ENCODE measurements at places on chromosomes 2 and 18.

DNA sequence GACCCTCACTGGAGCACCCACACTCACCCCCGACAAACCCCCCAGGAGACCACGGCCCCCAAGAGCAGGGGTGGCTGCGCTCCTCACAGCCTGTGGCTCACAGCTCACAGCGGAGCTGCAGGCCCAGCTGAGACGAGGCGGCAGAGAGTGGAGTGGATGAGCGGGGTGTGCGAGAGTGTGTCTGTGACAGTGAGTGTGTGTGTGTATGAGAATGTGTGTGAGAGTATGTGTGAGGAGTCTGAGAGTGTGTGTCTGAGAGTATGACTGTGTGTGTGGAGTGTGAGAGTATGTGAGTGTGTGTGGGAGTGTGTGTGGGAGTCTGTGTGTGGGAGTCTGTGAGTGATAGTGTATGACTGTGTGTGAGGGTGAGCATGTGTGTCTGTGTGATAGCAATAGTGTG lies 55.3 kb upstream of the ID2 start:
- no peak for DNase-seq

GRCh38 chr2:66851449-66851872 lies 416.5 kb downstream of the MEIS1 start:
- no peak for DNase-seq

DNA sequence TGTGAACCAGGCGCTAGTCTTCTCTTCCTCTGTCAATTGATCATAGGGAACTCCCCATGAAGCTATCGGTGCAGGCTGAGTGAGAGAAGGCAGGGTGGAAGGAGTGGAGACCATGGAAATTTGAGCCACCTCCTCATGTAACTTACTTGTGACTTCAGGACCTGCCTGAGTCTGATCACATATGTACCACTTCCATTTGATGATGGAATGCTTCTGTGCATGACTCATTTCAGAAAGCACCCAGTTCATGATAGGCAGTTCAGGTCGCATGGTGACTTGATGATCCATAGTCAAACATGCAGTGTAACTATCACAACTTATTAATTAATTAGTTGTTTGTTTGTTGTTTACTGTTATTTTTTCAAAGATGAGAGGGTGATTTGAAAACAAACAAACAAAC lies 1296.7 kb downstream of the SUCLG1 start:
- no peak for DNase-seq

DNA sequence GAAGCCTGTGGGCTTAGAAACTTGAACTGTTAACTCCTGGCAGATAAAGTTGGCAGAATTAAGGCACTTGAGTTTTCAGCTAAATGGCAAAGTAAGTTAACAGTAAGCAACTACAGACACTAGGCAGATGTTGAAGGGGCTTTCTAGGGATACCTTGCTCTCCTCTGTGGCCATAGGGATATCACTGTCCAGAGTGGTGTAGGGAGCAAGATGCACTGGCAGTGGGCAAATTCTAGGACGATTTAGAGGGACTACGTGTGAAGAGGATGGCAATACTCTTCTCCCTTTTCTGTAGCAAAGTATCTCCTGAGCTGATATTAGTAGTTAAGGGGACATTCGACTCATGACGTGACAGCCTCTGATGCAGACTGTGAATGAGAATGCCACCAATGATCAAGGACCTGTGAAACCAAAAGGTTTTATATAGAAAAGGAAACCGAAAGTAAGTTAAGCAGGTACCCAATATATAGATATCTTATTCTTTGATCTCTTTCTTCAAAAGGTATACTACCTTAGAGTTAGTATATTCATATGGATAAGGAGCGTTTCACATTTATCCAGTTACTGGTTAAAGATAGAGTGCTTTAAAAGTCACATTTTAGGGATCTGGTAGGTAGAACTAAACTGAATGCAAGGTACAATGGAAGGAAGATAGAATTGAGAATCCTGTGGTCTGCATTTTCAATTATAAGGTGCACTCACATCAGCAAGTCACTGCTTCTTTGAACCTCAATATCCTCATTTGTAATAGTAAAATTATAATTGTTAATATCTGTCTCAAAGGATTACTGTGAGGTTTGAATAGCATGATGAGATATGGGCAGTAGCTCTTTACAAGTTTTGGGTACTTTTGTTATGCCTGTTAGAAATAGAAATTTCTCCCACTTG lies 106.4 kb downstream of the KCNH7 start:
- no peak for DNase-seq

GRCh38 chr18:68648191-68648590 lies 66.7 kb downstream of the TMX3 start:
- DNase-seq: no peak

GRCh38 chr2:100213595-100213994 lies 71.2 kb upstream of the AFF3 start:
- DNase-seq: no peak

DNA sequence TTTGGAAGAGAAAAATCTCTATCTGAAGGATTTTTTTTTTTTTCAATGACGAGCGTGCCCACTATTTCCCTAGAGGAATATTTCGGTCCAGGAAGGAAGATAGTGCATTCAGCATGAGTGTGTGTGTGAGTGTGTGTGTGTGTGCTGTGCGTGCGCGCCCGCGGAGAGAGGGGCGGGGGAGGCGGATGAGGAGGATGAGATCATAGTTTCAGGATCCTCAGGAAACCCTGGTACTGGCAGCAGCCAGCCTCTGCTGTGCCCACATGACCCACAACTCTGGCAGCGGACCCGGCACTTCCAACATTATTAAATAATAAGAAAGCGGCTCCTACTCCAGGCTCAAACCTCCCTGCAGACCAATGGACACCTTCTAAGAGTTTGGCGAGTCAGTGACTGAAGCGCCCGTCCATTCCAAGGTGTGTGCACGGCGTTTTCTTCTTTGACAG lies 217.0 kb upstream of the DTNA start:
- DNase-seq: no peak

GRCh38 chr2:176132205-176133171 lies 3.0 kb downstream of the HOXD8 start:
- DNase-seq: no peak

DNA sequence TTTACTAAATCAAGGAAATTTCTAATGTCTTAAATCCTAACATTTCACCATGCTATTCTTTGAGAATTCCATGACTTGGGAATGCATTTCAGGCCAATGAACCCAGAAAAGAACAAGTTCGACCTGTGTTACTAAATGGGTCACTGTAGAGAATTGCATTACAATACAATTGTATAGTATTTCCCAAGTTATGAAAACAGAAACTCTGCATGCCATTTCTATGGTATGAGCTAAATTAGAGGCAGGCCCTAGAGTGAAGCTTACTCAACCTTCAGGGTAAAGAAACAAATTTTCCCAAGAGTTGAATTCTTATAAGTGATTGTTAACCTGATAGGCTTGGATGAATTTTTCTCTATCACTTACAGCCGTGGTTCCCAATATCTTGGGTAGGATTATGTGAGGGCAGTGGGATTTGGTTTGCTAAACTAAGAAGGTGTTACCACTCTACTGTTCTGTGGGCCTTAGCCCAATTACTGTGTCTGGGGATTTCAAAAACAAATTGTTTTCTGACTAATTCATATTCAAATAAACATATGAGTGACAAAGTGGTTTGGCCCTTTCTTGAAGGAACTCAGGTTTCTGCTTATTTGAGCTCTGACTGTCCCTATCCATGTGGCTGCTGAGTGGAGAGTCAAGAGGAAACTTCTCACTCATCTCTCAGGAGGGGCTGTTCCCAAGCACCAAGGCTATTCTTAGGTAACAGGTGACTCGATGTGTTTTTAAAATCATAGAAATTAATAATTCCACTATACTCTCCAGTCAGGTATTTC lies 11.2 kb upstream of the SERPINB7 start:
- no peak for DNase-seq

DNA sequence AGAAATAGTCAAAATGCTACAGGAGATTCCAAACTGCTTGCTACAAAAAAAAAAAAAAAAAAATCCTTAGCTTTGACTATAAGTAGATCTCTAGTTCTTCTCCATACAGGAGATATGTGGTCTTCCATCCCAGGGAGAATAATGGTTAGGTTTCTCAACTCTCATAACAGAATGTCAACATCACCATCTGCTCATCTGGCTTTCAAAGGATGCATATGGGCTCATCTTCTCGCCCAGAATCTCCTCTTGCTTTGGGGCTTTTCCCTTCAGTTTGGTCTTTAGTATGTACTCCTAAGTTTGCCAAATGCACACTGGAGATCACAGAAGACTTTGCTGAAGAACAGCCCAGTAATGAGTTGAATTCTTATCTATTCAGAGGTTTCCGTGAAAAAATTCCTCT lies 240.7 kb downstream of the NRXN1 start:
- no peak for DNase-seq

GRCh38 chr2:43333656-43334144 lies 107.3 kb upstream of the ZFP36L2 start:
- peak; percentile 66 for DNase-seq

GRCh38 chr2:217934321-217935131 lies 68.3 kb downstream of the TNS1 start:
- peak; percentile 68 for DNase-seq

DNA sequence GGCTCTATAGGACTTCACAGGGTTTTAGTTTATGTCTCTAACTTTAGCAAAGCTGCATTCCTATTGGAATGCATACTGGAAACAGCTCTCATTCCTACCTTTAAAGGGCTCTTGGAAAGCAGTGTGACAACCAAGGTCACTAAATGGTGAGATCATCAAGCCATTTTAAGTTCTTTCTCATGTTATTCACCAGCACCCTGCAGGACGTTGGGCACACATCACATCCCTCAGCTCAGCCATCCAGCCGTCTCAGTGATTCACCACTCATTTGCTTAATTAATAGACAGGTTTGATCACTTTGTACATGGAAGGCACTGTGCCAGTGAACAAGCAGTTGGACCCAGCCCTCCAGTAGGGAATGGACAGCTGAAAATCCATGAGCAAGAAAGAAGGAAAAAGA lies 32.2 kb upstream of the RBM44 start:
- no peak for DNase-seq

- no peak for DNase-seq
Observed at GRCh38 chr18:74023220-74023619, 124.4 kb downstream of the FBXO15 start.

DNA sequence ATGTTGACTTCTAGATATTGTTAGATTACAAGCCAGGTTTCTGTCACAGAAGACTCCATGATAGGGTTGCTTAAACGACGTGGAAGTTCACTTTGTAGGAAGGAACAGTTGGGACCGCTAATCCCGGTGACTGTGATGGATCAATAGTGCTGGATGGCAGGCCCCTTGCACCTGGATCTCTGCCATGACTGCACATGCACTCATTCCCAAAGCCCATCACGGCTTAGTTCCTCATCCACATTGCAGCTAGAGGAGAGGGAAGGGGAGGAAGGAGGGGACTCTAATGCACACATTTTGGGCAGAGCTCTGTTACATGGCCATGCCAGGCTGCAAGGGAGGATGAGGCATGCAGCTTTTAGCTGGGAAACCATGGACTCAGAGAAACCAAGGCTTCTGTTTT lies 773.7 kb upstream of the RAB6C start:
- no peak for DNase-seq

- no peak for DNase-seq
Observed at GRCh38 chr2:236211296-236211695, 43.1 kb upstream of the GBX2 start.

- DNase-seq: no peak
Observed at GRCh38 chr2:189439342-189439741, 1.9 kb upstream of the WDR75 start.

DNA sequence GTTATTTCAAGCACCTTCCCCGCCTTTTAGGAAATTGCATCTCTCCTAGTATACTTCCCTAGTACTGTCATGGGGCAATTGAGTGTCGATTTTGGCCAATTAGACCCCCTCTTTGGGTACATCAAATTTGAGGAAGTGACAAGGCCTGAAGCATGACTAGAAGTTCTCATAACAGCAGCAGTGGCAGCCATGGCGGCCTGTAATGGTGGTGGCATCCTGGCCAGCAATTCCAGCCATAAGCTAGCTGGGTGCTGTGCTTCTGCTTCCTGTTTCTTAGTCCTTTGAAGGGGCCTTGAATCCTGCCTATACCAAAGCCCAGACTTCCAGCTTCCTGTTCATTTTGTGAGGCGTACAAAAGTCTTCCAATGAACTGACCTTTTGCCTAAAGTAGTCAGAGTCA lies 523.1 kb downstream of the PLCL1 start:
- DNase-seq: no peak

- DNase-seq: no peak
Observed at GRCh38 chr2:46225730-46226129, 71.5 kb upstream of the EPAS1 start.

GRCh38 chr2:108297436-108298141 lies 8.9 kb downstream of the SULT1C2 start:
- DNase-seq: no peak

- no peak for DNase-seq
Observed at GRCh38 chr2:29253-29652, 17.1 kb downstream of the FAM110C start.

DNA sequence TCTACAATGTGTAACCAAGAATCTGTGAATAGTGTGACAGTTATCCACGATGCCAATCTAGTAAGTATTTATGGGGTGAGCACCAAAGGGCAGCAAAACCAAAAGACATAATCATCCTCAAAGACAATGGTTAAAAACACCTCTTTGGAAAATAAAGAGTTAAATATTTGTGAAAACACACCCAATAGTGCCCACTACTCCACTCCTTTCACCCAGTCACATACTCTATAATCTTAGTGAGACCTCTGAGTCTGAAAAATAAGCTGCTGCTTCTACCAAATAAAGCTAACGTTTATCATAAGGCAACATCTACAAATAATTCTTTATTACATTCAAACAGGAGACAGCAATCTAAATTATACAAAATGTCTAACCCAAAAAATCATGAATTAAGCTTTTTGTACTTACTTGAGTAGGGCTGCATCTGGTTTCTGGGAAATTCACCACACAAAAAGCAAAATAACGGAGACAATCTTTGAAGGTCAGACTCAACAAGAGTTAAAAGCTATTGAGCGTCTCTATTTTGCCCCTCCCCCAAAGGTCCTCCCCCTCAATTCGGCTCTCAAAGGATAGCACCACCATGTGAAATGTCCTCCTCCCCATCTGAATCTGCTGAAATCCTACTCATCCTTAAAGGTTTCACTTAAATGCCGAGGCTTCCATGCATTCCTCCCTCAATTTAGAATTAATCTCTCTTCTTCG lies 2.0 kb downstream of the RAPH1 start:
- no peak for DNase-seq

DNA sequence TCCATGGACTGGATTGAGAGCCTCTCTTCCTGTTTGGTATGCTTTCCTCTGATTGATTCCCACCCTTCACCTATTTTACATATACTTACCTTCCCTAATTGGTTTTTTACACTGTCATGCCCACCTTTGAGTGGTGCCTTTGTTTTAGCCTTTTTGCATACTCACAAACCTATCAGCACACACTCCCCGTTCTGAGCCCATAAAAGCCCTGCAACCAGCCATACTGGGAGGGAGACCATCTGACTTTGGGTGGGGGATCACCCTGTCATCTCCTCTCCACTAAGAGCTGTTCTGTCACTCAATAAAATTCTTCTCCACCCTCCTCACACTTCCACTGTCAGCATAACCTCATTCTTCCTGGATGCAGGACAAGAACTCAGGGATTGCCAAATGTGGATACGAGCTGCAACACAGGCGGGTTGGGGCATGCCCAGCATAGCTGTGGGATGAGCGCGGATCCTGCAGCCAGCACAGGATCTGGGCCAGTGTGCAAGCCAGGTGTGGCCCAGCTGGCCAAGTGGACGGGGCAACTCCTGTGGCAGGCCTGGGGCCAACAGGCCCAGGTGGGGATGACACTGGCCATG lies 9.4 kb upstream of the MOB1A start:
- no peak for DNase-seq

- no peak for DNase-seq
Observed at GRCh38 chr2:37631698-37632097, 39.7 kb downstream of the CDC42EP3 start.

- DNase-seq: peak; percentile 85
Observed at GRCh38 chr2:60439219-60439974, 114.1 kb downstream of the BCL11A start.

Measured in SIG-M5 (cell line).